NCI-H748 treated with DMSO at 0.1 percent for 48 hours (cell line): ENCODE measurements at places on chromosomes 12 and 14.

GRCh38 chr12:27237790-27238771 is 6.0 kb upstream of the STK38L start:
- DNase-seq: no peak

- DNase-seq: no peak
Observed at GRCh38 chr12:100518376-100518775, 44.7 kb downstream of the NR1H4 start.

DNA sequence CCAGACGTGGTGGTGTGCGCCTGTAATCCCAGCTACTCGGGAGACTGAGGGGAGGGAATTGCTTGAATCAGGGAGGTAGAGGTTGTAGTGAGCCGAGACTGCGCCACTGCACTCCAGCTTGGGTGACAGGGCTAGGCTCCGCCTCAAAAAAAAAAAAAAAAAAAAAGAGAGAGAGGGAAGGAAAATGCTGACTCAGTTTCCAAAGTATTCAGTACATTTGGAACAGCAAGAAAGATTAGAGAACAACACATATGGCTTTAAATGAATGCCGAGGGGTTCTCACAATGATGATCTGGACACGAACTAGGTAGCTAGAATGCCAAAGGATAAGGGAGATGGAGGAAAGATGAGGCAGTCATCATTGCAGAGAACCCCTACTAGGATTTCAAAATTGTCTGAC is 97.4 kb downstream of the NAV3 start:
- DNase-seq: no peak

GRCh38 chr14:34012978-34013720 is 62.3 kb upstream of the EGLN3 start:
- no peak for DNase-seq

GRCh38 chr12:63862187-63862968 is 17.9 kb downstream of the SRGAP1 start:
- no peak for DNase-seq

GRCh38 chr12:88145567-88146505 is 3.7 kb downstream of the TMTC3 start:
- peak; percentile 9 for DNase-seq

DNA sequence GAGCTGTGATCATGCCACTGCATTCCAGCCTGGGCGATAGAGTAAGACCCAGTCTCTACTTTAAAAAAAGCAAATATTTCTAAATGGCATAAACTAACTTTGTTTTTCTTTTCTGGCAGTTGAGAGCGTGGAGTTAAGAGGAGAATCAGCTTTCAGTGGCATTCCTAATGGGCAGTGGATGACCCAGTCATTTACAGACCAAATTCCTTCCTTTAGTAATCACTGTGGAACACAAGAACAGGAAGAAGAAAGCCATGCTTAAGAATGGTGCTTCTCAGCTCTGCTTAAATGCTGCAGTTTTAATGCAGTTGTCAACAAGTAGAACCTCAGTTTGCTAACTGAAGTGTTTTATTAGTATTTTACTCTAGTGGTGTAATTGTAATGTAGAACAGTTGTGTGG is 21.2 kb downstream of the TDG start:
- DNase-seq: no peak

DNA sequence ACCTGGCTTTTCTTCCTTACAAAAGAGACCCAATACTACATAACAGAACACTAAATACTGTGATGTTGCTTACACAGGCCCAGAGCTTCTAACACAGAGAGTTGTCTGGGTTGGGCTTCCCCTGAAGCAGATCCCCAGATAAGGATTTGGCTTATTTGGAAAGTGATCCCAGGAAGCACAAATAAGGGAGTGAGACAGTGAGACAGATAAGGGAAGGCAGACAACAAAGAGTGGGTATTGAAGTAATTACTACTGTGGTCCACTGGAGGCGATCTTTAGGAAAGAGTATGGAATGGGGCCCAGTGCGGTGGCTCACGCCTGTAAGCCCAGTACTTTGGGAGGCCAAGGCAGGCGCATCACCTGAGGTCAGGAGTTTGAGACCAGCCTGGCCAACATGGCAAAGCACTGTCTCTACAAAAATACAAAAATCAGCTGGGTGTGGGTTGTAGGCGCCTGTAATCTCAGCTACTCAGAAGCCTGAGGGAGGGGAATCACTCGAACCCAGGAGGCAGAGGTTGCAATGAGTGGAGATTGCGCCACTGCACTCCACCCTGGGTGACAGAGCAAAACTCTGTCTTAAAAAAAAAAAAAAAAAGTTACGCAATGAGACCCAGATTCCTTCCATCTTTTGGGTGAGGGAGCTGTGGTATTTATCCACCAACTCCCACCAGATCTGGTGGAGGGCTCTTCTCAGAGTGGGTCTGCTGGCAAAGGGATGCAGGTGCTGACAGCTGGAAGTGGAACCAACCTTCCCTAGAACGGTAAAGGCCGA is 10.2 kb upstream of the C12orf43 start:
- DNase-seq: no peak

DNA sequence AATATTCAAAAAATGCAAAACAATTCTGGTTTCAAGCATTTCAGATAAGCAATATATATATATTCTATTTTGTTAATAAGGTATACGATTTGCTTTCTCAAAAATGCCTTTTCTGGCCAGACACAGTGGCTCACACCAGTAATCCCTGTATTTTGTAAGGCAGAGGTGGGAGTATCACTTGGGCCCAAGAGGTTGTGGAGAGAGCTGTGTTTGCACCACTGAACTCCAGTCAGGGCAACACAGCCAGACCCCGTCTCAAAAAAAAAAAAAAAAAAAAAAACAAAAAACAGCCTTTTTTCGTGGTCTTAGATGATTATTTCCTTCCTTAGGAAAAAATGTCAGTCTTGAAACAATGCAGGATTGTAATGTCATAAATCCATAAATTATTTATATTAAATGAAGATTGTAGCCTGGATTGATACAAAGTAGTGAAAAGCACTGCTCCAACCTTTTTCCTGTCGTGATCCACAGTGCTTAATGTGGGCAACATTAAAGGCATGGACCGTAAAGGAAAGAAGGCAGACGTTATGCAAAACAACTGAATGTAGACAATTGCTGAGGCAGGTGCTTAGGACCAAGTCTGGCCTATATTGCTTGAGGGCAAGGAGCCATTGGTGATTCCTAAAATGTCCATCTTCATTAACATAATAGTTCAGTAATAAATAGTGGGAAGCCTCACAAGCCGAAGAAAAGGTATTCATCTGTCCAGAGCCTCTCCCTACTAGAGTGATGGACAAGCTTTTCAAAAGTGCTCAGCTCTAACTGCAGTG is 36.8 kb downstream of the RAD52 start:
- DNase-seq: no peak

- no peak for DNase-seq
Observed at GRCh38 chr12:104929977-104930376, 28.1 kb downstream of the SLC41A2 start.

- no peak for DNase-seq
Observed at GRCh38 chr12:107778383-107779025, 4.0 kb downstream of the ASCL4 start.

GRCh38 chr12:43337571-43338444 is 214.2 kb downstream of the ADAMTS20 start:
- no peak for DNase-seq

DNA sequence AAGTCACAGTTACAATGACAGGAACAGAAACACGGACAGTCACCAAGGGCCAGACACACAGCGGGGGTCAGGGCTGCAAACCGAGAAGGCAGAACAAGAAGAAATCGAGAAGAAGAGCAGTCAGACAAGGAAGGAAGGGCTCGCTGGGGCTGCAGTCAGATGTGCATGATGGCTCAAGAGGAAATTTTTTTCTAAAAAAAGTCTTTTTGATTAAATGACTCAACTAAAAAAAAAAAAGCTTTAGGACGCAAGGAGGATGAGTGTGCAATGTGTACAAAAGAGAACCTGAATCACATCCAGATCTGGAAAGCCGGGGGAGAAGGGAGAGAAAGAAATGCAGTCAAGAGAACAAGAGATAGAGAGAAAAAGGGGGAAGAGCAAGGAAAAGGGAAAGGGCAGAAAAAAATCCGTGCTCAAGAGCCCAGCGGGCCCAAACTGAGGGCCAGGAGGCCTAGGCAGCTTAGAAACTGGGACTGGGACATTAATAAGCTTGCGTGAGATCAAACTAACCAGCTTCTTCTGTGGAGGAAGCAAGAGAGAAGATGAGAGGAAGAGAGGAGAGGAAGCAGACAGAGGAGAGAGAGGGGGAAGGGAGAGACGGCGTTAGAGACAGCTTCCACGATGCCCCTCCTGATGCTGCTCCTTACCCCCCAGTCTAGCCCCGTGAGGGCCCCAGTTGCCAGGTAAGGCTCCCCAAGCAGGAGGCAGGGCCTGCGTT is 6.7 kb downstream of the IFFO1 start:
- DNase-seq: no peak

GRCh38 chr12:74535536-74535935 is 2.1 kb upstream of the ATXN7L3B start:
- DNase-seq: no peak

GRCh38 chr14:102953100-102953499 is 30.6 kb downstream of the AMN start:
- DNase-seq: no peak

GRCh38 chr12:3704512-3705353 is 48.2 kb downstream of the CRACR2A start:
- no peak for DNase-seq

DNA sequence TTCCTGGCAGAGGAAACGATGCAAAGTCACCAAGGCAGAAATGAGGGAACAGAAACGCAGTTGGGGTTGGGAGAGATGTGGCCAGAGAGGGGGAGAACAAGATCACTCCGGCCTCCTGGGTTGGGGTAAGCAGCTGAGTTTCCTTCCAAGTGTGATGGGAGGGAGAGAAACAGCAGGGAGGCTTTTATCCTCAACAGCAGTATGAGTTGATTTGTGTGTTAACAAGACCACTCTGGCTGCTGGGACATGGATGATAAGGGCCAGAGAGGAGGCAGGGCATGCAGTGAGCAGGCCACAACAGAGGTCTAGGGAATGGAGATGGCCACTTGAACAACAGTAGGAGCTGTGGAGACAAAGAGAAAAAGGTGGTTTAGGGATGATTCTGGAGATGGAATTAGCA is 66.8 kb downstream of the GLRX5 start:
- DNase-seq: no peak

- no peak for DNase-seq
Observed at GRCh38 chr14:53022593-53022992, 71.7 kb upstream of the FERMT2 start.
